Stomach (tissue), 19 donors: ENCODE measurements at places on chromosomes 5 and 9. TPM values are rescaled to one million over a fixed set of nuclear protein-coding genes. Genes with fewer than 3 reads are reported as not detected.

DNA sequence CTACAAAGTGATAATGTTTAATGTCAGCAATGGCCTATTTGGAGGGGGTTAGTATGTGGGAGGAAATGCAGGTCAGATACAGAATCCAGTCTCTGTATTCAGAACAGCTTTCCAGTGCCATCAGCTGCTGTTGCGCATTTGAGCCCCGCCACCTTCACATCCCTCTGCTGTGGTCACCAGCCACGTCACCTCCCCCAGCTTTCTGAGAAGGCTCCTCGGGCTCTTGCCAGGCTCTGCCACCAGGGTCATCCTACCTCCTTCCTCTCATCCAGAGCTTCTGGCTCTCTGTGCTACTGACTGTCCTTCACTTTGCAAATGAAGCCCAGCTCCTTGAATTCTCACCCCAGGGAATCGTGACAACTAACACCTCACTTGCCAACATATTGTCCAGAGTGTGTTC is 138.8 kb downstream of the PIK3R1 start:
- no peak for DNase-seq

The TMEM141 gene
- 64.5 TPM for total RNA-seq

The ARRDC3 gene
- 8.7 TPM for total RNA-seq

- DNase-seq = no peak
Observed at GRCh38 chr9:122819791-122820489, 8.4 kb downstream of the PDCL start.

DNA sequence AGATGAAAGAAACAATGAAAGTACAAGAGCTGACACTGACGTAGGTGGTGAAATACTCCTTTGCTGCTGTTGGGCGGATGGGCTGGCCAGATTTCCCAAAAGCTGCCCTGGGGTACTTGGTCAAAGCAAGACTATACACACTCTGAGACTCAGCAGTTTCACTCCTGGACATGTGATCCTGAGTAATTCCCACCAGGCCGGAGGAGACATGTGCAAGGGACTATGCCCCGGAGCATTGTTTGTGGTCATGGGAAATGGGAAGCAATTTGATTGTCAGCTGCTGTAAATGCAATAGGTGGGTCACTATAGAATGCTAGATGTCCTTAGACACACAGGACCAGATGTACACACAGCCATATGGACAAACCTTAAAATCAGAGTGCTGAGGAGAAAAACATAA is 116.1 kb downstream of the DCP2 start:
- DNase-seq = no peak

GRCh38 chr5:125088522-125089105 is 342.2 kb upstream of the ZNF608 start:
- no peak for DNase-seq

The OLFML2A gene
- total RNA-seq = 1.7 TPM

DNA sequence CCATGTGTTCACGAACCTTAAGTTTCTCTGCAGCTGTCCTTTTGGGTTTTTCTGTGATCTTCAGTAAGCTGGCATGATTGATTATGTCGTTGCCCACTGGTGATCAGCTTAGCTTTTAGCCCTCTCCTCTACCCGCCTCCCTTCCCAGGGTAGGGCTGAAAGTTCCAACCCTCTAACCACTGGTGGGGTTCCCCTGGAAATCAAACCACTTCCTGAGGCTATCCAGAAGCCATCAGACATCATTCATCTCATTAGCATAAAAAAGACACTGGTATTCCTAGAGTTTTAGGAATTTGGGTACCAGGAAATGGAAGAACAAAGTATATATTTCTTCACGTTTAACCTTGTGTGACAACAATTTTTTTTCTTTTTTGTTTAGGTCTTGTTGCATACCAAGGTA is 29.8 kb downstream of the SPIN1 start:
- no peak for DNase-seq

The DMRTA1 gene
- total RNA-seq = 1.8 TPM

DNA sequence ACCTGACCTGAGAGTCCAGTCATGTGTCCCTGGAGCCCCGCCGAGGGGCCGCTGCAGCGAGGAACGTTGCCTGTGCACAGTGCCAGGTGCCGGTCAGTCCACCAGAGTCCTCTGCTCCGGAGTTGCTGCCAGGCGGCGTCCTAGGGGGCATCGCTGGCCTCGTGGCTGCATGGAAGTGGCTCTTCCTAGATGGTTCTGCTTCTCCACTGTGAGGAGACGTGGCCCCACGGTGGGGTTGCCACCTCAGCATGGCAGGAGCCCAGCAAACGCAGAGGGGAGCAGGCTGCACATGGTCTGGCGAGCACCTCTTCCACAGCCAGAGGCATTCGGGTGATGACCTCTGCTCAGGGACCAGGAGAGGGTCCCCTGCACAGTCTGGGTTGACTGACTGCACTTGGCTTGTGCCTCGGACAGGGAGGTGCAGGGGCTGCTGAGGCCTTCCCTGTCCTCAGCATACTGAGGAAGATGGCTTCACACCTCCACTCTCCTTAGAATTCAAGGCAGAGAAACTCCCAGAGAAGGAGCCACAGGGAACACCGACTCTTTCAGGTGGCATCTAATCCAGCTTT is 25.9 kb upstream of the POMT1 start:
- DNase-seq = no peak

GRCh38 chr5:96214442-96215197 is 218.4 kb downstream of the PCSK1 start:
- DNase-seq = no peak

- no peak for DNase-seq
Observed at GRCh38 chr5:124315741-124316415, 430.6 kb downstream of the ZNF608 start.

- no peak for DNase-seq
Observed at GRCh38 chr5:30874241-30875034, 319.0 kb upstream of the CDH6 start.

The N4BP3 gene
- 4.0 TPM for total RNA-seq

The SLC45A2 gene
- total RNA-seq = not detected

- no peak for DNase-seq
Observed at GRCh38 chr5:75666801-75667200, 50.4 kb downstream of the POC5 start.

DNA sequence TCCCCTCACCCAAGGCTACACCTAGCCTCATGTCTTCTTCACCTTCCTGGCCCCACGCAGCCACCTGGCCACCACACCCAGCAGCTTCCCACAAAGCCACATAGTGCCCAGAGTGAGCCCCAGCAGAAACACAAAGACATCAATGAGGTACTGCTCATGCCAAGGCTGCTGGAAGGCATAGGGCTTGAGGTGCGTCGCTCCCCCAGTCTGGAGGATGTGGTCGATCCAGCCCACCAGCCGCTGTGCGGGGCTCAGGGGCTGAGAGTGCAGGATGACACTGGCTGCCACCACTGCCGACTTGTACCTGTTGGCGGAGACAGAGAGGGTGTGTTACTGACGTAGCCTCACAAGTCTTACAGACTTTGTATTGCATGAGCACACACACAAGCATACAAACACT is 15.8 kb upstream of the CAPSL start:
- DNase-seq = peak; percentile 20

The ANKRD55 gene
- not detected for total RNA-seq

The MCC gene
- 9.3 TPM for total RNA-seq

GRCh38 chr9:107963246-107963645 is 473.7 kb upstream of the KLF4 start:
- DNase-seq = no peak

GRCh38 chr9:83714329-83714728 is 6.6 kb upstream of the UBQLN1 start:
- no peak for DNase-seq

The GLDC gene
- total RNA-seq = not detected

The JADE2 gene
- 47.3 TPM for total RNA-seq
